ENCODE measurements at places on chromosomes 1 and 21. TPM values are rescaled to one million over a fixed set of nuclear protein-coding genes. Genes with fewer than 3 reads are reported as not detected.

The SPRR1B gene
- not detected for total RNA-seq

The OR2L8 gene
- not detected for total RNA-seq

The AMPD2 gene
- total RNA-seq = 128 TPM

The FBXO28 gene
- 53.4 TPM for total RNA-seq

The TRABD2B gene
- 0.26 TPM for total RNA-seq

The TSACC gene
- 0.50 TPM for total RNA-seq

The CHRNB2 gene
- 0.37 TPM for total RNA-seq

The KRTAP8-1 gene
- total RNA-seq = not detected

The DUSP10 gene
- 30.4 TPM for total RNA-seq

The SPRR2G gene
- total RNA-seq = not detected

The DEPDC1 gene
- total RNA-seq = 20.3 TPM
